ENCODE measurements at places on chromosomes 1 and 21. TPM values are rescaled to one million over a fixed set of nuclear protein-coding genes. Genes with fewer than 3 reads are reported as not detected.

DNA sequence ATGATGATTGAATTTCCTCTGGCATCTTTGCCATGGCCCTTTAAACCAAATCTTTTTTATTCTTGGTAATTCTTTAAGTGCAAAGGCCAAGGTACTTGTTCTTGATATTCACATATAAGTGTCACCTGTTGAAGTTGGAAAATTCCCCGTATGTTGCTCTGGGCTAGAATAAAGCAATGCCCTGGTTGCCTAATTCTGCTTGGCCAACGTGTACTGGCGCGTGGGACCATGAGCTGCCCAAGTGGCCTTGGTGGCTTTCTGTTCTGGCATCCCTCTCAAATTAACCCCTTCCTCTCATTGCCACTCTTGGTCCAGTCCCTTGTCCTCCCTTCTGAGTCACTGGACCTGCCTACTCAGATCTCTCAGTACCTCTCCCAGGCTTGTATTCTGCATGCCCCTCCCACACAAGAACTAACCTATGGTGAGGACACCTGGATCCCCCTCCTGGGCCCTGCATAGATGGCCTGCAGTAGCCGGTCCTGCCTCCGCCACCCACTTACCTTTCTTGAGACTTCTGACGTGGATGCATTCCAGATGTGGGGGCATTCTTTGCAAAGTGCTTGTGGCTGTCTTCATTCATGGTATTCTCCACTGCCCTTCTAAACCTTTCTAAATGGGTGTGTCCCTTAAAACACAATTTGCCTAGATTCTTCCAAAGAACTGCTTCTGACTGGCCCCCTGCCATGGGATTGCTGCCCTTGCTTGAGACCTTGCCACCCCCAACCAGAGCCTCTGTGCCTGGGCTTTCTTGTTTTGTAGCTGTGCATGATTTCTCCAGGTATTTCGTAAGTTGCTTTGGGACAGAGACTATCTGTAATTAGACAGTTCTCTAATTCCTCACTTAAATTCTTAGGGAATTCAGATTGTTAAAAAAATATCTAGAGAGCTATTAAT is 152.4 kb downstream of the GALNT2 start:
- peaks cover 9% of the 10 kb centered on the region for H3K4me1 ChIP-seq
- no peak overlapping the region for H3K4me3 ChIP-seq
- DNase-seq = no peak
- H3K27ac ChIP-seq = no peak overlapping the region

- H3K4me1 ChIP-seq = no peaks in the 10 kb centered on the region
- no peak overlapping the region for H3K27ac ChIP-seq
- H3K36me3 ChIP-seq = no peaks in the 10 kb centered on the region
- DNase-seq = no peak
These were observed 18.8 kb upstream of the FASLG start for GRCh38 chr1:172640111-172640510.

DNA sequence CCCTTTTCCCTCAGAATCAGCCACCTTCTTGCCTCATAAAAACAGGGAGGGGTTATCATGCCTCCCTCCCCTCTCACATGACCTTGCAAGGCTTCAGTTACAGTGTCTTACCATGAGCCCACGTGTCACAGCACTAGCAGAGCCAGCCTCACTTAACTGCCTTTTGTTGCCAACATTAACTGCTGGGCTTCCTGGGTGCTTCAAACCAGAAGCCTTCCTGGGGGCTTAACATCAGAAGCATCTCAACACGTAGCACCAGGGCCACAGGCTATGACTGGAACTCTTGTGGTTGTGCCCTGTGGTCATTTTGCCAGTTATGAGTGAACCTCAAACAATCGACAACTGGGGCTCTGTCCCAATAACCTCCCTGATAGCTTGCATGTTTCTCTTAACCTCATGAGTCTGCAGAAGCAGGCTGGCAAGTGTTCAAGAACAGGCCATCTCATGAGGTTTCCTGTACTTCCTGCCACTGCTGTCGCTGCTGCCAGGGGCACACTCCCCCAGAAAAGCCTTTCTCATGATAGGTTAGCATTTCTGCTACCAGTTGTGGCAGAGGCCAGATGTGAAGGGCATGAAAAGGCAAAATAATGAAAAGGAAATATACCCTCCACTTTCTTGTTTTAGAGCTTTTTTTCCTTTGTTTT is 132.2 kb downstream of the GLUL start:
- no peaks in the 10 kb centered on the region for H3K4me1 ChIP-seq
- no peaks in the 10 kb centered on the region for H3K27me3 ChIP-seq
- no peak for DNase-seq
- no peak overlapping the region for H3K4me3 ChIP-seq
- no peak overlapping the region for H3K27ac ChIP-seq

DNA sequence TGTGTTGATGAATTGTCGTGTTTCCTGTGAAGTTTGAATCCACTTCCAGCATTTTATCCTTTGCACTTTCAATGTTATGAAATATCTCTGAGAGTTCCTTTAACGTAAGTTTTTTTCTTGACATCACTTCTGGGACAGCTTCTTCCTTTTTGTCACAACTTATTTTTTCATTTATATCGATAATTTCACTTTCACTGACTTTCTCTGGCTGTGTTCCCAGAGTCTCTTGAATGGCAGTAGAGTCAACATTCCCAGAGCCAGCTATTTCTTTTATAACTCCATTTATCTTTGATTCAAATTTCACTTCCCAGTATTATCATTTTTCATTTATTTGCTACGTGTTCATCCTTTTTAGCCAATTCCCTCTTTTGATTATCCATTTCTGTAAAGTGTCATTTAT is 256.5 kb downstream of the PAPPA2 start:
- no peak overlapping the region for H3K27ac ChIP-seq
- no peak overlapping the region for H3K4me3 ChIP-seq
- H3K36me3 ChIP-seq = no peaks in the 10 kb centered on the region
- H3K27me3 ChIP-seq = no peaks in the 10 kb centered on the region
- DNase-seq = no peak

GRCh38 chr1:213385806-213386324 is 334.8 kb downstream of the RPS6KC1 start:
- no peak for DNase-seq
- no peaks in the 10 kb centered on the region for H3K27me3 ChIP-seq
- no peak overlapping the region for H3K4me3 ChIP-seq
- H3K27ac ChIP-seq = no peak overlapping the region

DNA sequence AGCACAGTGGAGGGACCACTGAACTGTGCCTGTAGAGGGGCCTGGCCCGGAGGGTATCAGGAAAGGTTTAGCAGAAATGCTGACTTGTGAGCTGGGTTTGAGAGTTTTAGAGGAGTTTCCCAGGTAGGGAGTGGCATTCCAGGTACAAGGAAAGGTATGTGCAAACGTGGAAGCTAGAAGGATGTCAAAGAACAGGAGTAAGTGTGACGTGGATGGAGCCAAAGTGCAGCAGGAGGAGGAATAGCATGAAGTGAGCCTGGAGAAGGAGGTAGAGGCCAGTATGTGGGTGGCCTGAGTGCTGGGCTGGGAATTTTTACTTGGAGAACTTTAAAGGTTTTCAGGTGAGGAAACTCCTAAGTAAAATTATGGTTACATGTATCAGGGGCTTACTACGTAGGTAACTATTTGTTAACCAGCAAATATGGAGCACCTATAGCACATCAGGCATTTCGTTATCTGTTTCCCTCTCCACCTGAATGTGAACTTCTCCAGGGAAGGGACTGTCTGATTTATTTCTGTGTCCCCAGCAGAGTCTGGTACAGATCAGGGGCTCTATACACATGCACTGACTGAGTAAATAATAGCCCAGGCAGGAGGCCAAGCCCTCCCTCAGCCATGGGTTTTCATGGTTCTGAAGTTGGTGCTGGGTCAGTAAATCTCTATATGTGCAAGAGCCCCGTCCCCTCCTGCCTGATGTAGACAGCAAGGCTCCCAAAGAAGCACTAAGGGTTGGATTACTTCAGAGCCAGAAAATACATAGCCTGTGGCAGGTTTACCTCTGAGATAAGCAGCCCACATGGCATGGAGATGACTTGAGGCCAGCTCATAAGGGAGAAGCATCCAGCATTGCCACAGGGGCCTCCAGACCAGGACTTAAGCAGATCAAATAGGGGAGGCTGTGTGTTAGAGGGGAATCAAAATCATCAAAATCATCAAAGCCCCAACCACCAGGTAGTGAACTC is 43.4 kb downstream of the CDCP2 start:
- H3K4me3 ChIP-seq = no peak overlapping the region
- H3K36me3 ChIP-seq = no peaks in the 10 kb centered on the region
- H3K4me1 ChIP-seq = no peaks in the 10 kb centered on the region
- no peak overlapping the region for H3K27ac ChIP-seq
- DNase-seq = no peak

DNA sequence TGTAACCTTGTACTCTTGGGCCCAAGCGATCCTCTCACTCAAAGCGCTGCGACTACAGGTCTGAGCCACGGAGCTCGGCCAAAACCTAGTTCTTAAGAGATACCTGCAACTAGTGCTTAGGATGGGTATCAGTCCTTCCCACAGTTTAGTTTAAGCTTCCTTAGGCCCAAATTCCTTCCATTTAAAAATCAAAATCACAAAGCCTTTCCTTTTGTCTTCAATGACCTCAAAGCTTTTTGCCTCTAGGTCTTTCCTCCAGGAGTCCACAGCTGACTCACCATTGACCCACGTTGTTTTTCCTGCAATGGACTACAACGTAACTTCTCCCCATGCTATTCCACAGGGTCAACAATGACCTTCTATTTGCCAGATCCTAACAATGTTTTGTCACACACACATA is 64.0 kb downstream of the APP start:
- H3K36me3 ChIP-seq = peaks cover 6% of the 10 kb centered on the region
- peak overlapping the region; percentile 81 for H3K27ac ChIP-seq

DNA sequence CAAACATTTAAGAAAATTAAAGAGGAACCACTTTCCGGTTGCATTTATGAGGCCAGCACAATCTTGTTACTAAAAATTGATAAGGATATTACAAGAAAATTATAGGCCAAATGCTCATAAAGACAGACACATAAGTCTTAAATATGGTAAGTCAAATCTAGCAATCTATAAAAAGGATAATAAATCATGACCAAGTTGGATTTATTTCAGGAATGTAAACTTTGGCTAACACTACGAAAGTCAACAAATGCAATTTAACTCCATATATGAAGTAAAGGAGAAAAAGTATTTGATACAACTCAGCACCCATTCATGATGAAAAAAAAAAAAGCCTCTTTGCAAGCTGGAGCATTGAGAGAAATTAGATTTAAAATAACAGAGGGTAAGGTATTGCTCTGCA is 6.3 kb downstream of the HHAT start:
- no peak overlapping the region for H3K4me3 ChIP-seq
- no peak overlapping the region for H3K27ac ChIP-seq
- H3K27me3 ChIP-seq = peaks cover 56% of the 10 kb centered on the region
- no peaks in the 10 kb centered on the region for H3K36me3 ChIP-seq

GRCh38 chr1:184051138-184051484 is 419 bp upstream of the TSEN15 start:
- peaks cover 48% of the 10 kb centered on the region for H3K4me1 ChIP-seq
- H3K27ac ChIP-seq = peak overlapping the region; percentile 88
- no peaks in the 10 kb centered on the region for H3K27me3 ChIP-seq

GRCh38 chr1:15618077-15618654 is 908 bp downstream of the DDI2 start:
- peak; percentile 57 for DNase-seq
- peaks cover 17% of the 10 kb centered on the region for H3K4me1 ChIP-seq
- H3K27ac ChIP-seq = peak overlapping the region; percentile 17
- H3K36me3 ChIP-seq = peaks cover 5% of the 10 kb centered on the region

- no peak overlapping the region for H3K27ac ChIP-seq
- no peaks in the 10 kb centered on the region for H3K27me3 ChIP-seq
- peaks cover 17% of the 10 kb centered on the region for H3K4me1 ChIP-seq
- no peak for DNase-seq
These were observed 16.2 kb downstream of the MIER1 start for GRCh38 chr1:66940981-66941380.

GRCh38 chr1:3787349-3787715 is 9.0 kb downstream of the LRRC47 start:
- H3K27me3 ChIP-seq = no peaks in the 10 kb centered on the region
- H3K27ac ChIP-seq = no peak overlapping the region
- DNase-seq = no peak

- peak; percentile 88 for DNase-seq
- no peak overlapping the region for H3K27ac ChIP-seq
- no peaks in the 10 kb centered on the region for H3K27me3 ChIP-seq
- no peaks in the 10 kb centered on the region for H3K4me1 ChIP-seq
- no peak overlapping the region for H3K4me3 ChIP-seq
These were observed 57.3 kb downstream of the PSMG1 start for GRCh38 chr21:39125752-39126485.

Gene GNG12
- 33.0 TPM for total RNA-seq

Gene HSPA13
- 39.0 TPM for total RNA-seq

Gene MEF2D
- 15.5 TPM for total RNA-seq

All from GM23338 (cell line).